ENCODE measurements at places on chromosomes 13 and 19.

GRCh38 chr19:18414504-18415177 is 4.6 kb upstream of the SSBP4 start:
- DNase-seq: no peak

DNA sequence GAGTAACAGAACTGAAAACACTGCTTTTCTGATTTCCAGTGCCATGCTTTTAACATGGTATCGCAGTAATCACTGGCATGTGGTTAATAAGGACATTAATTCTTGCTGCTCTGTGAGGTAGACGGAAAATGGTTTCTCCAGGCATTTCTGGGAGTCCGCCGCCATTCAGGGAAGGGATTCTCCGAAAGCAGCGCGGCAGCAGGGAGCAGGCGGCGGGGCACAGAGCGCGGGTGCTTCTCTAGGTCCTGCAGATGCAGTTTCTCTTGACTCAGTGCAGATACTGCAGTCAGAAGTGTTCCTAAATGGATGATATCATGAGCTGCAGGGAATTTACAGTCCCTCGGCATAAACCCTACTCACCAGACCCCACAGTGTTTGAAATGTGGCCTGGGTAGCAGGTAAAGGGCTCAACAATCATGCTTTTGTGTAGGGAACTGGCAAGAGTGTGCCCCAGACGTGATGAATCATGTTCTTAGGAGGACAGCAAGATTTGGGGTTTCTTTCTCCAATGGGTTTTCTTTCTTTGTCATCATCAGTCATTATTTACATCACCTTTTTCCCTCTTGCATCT is 338.6 kb upstream of the ARGLU1 start:
- no peak for DNase-seq

- DNase-seq: no peak
Measured at GRCh38 chr13:103276775-103277498, 210.7 kb upstream of the SLC10A2 start.

DNA sequence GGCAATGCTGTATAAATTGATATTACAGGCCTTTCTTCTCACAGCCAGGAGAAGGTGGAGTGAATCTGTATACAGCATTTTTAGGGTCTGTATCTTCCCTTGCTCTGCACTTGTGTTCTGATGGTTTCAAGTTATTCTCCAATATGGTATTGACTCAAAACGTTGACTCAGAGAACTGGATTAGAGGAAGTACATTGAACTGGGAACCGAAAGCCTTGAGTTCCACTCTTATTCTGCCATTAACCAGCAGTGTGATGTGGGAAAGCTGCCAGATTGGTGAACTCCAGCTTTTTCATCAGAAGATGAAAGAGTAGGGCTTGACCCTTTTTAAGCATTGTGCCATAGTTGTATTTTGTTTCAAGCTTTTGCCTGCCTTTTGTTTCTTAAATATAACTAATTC is 167.7 kb downstream of the SPRY2 start:
- DNase-seq: no peak

Measured in non-pigmented ciliary epithelial cell (primary cell).